SK-N-DZ (cell line): ENCODE measurements at places on chromosomes 2 and 18.

- DNase-seq = no peak
These were observed 5.7 kb upstream of the NMUR1 start for GRCh38 chr2:231535961-231536360.

- DNase-seq = no peak
These were observed 69.9 kb downstream of the CTAGE1 start for GRCh38 chr18:22347606-22348511.

GRCh38 chr18:79532313-79533007, 136.7 kb downstream of the NFATC1 start:
- no peak for DNase-seq

DNA sequence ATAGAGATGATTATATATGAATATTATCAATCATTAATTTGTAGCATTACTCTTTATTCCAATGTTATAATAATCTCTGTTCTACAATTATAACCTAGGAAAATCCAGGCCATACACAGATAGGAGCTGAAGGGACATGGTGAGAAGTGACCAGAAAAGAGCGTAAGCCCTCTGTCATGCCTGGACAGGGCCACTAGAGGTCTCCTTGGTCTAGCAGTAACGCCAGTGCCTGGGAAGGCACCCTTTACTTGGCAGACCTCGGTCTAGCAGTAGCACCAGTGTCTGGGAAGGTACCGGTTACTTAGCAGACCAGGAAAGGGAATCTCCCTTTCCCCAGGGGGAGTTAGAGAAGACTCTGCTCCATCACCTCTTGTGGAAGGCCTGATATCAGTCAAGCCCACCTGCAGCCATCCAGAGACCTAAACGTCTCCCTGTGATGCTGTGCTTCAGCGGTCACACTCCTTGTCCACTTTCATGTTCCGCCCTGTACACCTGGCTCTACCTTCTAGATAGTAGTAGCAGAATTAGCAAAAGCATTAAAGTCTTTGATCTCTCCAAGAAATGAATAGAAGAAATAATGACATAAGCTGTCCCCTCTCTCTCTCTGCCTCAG, 447.5 kb upstream of the FSIP2 start:
- DNase-seq = peak; percentile 64

DNA sequence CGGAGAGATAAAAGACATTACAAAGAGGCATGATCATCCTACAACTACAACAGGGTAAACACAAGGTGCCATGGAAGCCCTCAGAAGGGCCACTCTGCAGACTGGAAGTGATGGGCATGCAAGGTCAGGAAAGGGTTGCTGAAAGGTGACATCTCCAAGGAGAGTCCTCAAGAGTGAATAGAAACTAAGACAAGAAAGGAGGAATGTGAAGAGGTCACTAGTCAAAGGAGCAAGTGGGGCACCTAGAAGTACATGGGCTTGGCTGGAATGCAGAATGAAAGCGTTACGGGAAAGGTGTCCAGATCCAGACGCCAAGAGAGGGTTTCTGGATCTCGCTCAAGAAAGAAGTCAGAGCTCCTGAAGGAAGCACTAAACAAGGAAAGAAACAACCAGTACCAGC, 314.3 kb downstream of the NBAS start:
- DNase-seq = no peak

DNA sequence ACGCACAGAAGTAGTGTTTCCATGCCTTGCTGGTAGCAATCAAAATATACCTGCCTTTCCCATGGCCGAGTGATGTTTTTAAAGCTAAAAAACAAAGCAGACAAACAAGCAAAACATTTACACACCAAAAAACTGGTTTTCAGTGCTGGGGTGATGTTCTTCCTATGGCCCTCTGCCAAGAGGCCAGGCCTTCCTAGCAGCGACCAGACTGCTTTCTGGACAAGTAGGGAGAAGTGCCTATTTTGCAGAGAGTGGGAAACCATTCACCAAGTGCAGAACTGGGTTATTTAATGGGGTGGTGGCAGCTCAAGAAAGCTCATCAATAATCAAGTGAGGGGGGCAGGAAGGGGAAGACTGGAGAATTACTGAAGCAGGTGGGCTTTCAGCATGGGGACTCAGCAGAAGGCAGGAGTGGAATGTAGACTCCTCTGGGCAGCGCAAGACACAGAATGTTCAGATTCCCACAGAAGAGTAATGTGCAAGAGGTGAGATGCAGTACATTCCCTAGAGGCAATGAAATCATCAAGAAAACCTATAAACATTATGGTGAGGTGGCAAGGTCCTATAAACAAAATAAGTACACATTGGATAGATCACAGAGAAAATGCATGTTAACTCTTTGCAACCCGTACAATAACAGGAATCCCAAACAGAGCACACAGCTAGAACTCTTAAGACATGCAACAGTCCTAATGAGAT, 44.0 kb downstream of the CPO start:
- no peak for DNase-seq

DNA sequence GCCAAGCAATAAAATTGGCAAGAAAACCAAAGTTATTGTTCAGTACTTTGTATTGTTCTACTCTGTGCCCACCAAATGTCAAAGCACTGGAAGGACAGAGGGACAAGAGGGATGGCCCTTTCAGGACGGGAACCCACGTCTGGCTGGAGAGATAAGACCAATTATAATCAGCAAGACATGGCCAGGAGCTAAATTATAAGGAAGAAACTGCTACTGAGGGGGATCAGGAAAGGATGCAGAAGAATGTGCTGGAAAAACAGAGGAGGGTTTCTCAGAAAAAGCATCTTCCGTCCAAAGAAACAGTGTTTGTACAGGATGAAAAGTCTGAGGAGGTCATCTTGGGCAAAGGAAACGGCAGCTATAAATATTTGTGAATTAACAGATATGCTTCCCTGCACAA, 46.4 kb upstream of the NARS1 start:
- DNase-seq = no peak

- DNase-seq = no peak
These were observed 90.1 kb downstream of the TCF4 start for GRCh38 chr18:55497825-55498403.

- DNase-seq = no peak
These were observed 232.6 kb upstream of the LYPD1 start for GRCh38 chr2:132902626-132903025.

DNA sequence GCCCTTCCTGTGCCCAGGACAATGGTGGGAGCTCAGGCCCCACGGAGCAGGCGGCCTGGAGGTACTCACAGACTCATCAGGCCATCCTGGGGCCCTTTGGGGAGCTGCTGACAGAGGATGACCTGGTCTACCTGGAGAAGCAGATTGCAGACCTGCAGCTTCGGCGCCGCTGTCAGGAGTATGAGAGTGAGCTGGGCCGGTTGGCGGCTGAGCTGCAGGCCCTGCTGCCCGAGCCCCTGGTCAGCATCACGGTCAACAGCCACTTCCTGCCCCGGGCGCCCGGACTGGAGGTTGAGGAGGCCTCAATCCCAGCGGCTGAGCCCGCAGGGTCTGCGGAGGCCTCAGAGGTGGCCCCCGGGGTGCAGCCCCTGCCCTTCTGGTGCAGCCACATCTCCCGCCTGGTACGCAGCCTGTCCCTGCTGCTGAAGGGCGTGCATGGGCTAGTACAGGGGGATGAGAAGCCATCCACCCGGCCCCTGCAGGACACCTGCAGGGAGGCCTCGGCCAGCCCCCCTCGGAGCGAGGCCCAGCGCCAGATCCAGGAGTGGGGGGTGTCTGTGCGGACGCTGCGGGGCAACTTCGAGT, 8.3 kb upstream of the KLHL30 start:
- DNase-seq = no peak

GRCh38 chr2:109452318-109453305, 161.2 kb downstream of the SEPTIN10 start:
- DNase-seq = no peak

DNA sequence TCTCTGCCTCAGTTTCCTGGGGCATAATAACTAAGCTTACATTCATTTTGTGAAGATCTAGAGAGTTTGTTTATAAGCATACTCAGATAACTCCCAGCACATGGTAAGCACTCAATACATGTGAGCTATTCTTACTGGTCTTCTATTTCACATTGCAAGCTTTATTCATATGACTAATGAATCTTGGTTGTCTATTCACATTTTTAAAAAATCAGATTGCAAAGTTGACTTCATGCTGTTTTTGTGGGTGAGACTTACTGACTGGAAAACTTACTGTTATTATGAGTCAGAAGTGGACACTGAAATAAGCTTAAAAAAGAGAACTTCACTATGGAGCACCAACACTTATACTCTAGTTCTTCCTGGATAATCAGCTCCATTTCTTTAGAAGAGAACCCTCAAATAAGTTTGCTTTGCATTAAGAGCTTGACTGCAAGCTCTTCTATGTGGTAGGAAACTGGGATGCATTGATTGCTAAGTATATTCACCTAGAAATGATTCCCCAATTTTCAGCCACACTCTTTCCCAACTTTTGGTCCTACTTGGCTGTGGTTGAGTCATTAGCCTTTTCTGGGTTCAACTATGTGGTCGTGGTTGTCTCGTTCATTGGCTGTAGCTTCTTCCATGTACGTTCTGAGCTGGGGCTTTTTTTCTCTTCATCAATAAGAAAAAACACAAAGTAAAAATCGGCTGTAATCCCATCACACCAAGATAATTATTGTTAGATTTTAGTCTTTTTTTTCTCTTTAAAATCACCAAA, 29.5 kb upstream of the RBMS1 start:
- DNase-seq = no peak

DNA sequence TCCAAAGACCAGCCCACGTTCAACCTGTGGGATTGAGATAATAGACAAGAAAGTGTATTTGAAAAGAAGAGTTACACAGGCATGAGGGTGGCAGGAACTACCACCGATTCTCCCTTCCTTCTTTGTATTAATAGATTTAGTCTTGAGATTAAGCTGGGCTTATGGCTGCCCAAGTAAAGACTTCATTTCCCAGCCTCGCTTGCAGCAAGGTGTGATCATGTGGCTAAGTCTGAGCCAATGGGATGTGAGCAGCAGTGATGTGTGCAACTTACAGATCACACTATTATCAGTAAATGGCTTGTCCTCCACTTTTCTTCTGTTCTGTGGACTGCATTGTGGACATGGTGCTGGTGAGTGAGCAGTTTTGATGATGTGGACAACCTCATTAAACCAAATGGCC, 101.7 kb downstream of the POLR1A start:
- no peak for DNase-seq

DNA sequence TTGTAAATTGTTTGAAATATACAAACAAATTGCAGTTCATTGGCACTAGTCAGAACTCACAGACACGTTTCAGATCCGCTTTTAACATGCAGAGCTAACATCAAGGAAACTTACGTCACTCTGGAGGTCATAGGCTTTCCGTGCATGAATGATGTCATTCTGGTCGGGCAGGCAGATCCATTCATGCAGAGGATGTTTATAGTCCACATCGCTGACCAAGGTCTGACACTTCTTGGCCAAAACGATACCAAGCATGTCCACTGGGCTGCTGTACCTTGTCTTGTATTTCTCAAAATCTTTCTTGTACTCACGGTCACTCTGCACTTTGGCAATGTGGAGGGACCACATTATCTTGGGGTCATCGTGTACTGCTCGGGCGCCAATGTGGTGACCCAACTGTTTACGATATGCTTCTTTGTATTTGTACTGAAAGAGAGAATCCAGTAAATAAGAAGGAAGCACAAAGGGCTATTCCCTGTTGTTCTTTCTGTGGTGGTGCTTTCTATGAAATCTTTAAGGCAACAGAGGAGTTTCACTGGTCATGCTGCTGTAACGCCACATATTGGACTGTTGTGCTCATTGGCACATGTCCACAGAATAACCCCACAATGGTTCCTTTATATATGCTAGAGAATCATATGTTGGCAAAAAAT, 114.8 kb downstream of the NEB start:
- DNase-seq = no peak

GRCh38 chr18:38539371-38539770, 973.8 kb upstream of the CELF4 start:
- no peak for DNase-seq

- no peak for DNase-seq
These were observed 73.2 kb downstream of the BOLA3 start for GRCh38 chr2:74074487-74074886.

DNA sequence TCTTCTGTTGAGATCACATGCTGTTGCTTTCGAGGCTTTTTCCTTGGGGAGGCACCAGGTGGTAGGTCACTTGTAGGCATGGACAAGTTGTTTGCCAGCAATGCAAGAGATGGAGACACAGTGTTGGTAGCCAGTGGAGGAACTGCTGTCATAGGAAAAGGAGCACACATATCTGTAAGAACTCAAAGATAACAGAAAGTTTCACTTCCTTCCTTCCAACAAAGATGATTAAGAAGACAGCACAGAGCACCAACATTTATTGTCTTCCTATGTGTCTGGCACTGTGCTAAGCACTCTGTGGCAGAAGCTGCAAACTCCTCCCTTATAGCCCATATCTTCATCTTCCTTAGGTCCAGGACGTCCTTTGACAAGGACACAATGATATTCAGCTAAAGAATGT, 64.5 kb upstream of the AMMECR1L start:
- DNase-seq = no peak

- no peak for DNase-seq
These were observed 212.7 kb downstream of the AGAP1 start for GRCh38 chr2:235706506-235706905.

DNA sequence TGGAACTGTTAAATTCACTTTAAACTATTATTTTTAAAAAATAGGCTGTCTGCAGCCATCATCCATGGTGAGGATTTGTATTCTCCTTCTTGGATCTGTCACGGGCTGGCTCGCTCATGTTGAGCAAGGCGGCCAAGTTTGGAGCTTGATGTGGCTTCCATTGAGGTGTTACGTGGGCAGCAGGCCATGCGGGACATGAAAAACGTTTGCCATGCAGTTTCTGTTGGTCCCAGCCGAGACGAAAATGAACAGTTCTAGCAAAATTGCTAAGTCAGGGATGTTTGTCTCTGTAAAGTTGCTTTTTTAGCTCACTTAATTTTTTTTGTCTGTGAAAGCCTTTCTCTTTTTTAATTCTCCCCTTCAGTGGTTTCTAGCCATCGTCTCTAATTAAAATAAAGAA, 70.2 kb upstream of the MGAT5 start:
- DNase-seq = no peak

DNA sequence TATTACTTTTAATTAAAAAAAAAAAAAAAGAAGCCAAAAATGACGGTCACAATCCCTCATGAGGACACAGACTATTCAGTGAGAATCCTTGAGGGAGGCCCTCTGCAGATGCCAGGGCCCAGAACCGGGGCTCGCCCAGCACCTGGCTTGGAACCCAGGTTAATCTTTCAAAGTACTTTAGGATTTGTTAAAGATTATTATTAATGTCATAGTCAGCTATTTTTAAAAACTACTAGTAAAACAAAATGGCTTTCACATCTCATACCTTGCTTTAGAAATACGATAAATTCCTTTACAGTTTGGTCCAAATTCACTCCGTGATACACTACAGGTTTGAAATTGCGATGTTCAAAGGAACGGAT, 27.1 kb downstream of the C2orf76 start:
- no peak for DNase-seq

GRCh38 chr2:241666627-241667400, 19.8 kb downstream of the DTYMK start:
- peak; percentile 86 for DNase-seq

DNA sequence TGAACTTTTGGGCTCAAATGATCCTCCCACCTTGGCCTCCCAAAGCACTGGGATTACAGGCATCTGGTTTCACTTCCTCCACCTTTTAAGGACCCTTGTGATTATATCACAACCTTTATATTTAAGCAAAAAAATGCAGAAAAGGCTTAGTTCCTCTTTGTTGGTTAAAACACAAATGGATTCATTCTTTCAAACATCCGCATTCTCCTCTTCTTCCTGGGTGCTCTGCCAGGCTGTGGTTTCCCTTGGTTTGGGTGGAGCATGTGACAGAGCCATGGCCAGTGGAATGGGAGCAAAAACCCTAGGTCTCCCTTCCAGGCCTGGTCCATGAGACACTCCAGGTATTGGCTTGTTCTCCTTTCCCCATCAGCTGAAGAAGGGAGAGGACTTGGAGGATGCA, 9.9 kb upstream of the SLC66A3 start:
- DNase-seq = no peak

- DNase-seq = no peak
These were observed 272.2 kb upstream of the ID2 start for GRCh38 chr2:8409461-8410260.
